Inflammatory macrophage (primary cell): ENCODE measurements at places on chromosomes 13 and 19.

DNA sequence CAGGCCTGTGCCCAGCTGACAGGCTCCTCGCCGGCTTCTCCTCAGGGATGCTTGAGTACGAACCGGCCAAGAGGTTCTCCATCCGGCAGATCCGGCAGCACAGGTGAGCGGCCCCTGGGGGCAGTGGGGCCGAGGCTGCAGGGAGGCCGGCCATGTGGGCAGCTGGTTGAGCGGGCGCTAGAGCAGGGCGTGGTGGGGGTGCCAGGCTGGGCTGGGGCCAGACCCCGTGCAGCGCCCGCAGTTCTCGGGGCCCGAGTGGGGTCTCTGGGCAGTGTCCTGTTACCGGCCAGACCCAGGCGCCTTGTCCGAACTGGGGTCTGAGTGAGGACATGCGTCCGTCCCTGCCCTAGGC is 15.9 kb downstream of the CBARP start:
- no peak for DNase-seq

GRCh38 chr19:38682872-38683392 is 35.5 kb downstream of the ACTN4 start:
- no peak for DNase-seq

GRCh38 chr19:14478113-14478545 is 3.0 kb upstream of the PTGER1 start:
- no peak for DNase-seq

DNA sequence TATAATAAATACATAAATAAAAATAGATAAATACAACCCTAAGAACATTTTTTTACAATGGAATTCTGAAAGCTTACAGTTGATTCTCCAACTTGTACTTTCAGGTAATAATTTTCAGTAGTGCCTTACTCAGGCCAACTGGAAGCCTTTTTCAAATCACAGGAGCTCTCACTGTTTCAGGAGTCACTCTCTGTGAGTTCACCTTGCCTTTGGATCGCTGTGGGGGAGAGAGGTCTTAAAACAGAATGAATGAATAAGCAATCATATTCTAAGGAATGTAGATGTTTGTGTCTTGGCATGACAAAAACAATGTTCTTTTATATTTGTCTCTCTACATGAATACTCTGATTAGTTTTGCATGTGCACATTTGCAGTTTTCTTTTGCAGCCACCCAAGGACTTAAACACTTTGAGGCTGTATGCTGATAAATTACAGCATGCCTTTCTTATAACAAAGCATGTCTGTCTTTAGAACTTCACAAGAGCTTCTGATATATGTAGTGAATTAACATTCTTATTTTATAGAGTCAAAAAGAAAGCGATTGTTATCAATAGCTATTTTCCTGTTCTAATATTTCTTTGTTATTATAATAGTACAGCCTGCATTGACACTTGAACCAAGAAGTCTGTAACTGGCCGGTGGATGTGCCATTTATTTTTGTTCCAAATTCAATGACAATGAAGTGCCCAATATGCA is 1111.5 kb upstream of the ATXN8OS start:
- DNase-seq, result no peak

DNA sequence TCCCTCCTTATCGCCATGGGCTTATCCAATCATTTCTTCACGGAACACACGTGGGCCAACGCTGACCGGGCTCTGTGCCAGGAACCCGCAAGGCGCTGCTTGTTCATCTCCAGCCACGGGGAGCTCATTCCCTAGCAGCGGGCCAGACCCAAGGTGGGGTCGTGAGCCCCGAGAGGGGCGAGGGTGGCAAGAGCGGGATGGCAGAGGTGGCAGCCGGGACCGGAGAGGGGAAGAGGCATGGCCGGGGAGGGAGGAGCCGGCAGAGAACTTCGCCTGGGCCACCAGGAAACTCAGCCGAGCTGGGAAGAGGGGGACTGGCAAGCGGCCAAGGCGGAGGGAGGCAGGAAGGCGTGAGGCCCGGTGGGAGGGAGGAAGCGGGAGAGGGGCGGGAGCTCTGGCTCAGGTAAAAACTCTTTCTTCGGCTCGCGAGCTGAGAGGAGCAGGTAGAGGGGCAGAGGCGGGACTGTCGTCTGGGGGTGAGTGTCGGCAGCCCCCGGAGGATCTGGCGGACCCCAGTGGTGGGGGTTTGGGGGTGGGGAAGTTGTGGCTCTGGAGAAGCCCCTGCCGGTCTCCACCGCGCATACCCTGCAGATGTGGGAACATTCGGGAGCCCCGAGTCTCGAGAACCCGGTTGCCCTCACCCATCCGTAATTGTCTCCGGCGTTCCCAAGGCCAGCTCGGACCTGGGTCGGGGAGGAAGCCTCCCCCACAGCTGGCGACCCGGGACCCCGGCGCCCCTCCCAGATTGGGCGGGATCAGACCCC is at the start of gene B3GNT3:
B3GNT3 (plus strand) TSS at position 408 of the 764 bp plus-strand sequence. CDS start 12,670 bp downstream, outside the sequence.
- peak; percentile 11 for DNase-seq
